Stimulated activated CD8-positive, alpha-beta memory T cell treated with anti-CD3 and anti-CD28 coated beads, Interleukin-15, amount 100 ng/mL, for 24 hours (primary cell): ENCODE measurements at places on chromosomes 2 and 18.

GRCh38 chr2:168039881-168040280 is 207.5 kb downstream of the STK39 start:
- no peak for DNase-seq

DNA sequence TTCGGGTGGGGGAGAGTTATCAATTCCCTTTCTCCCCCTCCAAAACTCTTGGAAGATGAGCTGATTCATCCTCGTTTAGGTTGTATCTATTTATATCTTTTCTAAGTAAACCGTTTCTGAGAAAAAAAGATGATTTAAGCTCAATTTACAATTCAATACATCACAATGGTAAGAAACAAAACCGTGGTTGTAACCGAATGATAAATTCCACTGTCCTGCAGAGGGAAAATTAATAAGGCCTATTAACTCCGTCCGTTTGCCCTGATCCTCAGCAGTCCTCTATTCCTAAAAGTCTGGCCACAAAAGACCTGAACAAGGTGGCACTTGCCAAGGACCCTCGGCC is 286.2 kb downstream of the TCF4 start:
- DNase-seq, result no peak

- no peak for DNase-seq
Observed at GRCh38 chr2:128389388-128390086, 70.9 kb upstream of the HS6ST1 start.

DNA sequence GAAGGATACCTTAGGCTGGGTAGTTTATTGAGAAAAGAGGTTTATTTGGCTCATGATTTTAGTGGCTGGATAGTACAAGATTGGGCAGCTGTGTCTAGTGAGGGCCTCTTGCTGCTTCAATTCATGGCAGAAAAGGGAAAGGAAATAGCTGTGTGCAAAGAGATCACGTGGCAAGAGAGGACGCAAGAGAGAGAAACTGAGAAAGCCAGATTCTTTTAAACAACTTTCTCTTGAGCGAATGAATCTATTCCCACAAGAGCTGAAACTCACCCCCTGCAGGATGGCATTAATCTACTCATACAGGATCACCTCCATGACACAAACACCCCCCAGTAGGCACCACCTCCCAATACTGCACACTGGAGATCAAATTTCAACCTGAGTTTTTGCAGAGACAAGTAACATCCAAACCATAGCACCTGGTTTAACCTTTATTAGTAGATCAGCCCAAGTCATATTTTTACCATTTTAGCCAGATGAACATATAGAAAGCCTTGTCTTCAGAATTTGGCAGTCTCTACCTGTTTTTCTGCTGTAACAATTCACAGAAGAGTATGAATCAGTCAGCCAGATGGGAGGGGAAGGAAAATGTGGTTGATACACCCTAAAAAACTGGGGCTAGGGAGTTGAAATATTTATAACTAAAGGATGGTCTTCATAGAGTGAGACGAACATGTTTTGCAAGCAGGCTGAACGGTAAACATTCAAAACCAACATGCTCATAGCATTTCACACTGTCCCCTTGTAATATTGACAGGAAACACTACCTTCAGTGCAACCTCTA is 73.9 kb upstream of the NCKAP5 start:
- no peak for DNase-seq

GRCh38 chr2:129055824-129056223 is 737.2 kb upstream of the HS6ST1 start:
- DNase-seq, result no peak

DNA sequence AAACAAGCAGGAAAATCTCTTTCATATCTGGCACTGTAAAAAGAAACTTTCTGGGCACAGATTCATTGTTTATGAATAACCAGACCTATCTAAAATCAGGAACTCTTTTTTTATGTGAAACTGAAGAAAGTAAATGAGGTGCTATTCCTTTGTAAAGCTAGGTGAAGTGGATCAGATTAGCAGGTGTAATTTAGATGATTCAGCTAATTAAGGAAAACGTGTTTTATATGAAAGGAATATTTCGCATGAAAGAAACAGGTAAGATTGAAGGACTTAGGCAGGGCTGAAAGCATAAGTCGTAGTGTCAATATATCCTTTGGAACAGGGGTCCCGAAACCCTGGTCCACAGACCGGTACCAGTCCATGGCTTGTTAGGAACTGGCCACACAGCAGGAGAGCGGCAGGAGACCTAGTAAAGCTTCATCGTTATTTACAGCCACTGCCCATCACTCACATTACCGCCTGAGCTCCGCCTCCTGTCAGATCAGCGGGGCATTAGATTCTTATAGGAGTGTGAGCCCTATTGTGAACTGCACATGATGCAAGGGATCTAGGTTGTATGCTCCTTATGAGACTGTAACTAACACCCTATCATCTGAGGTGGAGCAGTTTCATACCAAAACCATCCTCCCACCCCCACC is 20.3 kb upstream of the XIRP2 start:
- no peak for DNase-seq

- DNase-seq, result no peak
Observed at GRCh38 chr2:171166328-171166983, 5.8 kb upstream of the TLK1 start.

DNA sequence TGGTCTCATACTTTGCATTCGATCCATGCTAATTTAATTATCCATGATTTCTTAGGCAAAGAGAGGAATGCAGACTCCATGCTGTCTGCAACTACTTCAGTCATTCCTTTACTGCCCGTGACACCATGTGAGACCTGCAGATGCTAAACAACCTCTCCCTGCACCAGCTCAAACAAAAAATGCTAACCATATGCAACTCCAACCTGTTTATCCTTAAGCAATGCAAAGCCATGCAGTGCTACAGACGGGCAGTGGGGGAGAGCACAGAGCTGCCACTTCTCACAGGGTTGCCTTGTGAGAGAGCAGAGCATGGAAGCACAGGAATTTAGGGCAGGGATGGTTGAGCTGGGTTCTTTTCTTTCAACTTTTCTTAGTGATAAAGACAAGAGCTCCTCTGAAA is 74.9 kb upstream of the KLHL14 start:
- no peak for DNase-seq
